ENCODE measurements at places on chromosomes 16 and 17. TPM values are rescaled to one million over a fixed set of nuclear protein-coding genes. Genes with fewer than 3 reads are reported as not detected.

Gene ZNF597
- 2.9 TPM for total RNA-seq

Gene SDR42E2
- 0.43 TPM for total RNA-seq

Gene CCDC200
- total RNA-seq: not detected

Gene FOXJ1
- under 0.01 TPM for total RNA-seq

Gene NXN
- 128 TPM for total RNA-seq

Gene PPL
- 3.2 TPM for total RNA-seq

Gene RASL10B
- 0.26 TPM for total RNA-seq

Gene CHST6
- total RNA-seq: 0.43 TPM

Gene CDRT15
- total RNA-seq: not detected

Gene APOH
- total RNA-seq: not detected

Gene PIK3R5
- not detected for total RNA-seq

Gene CACNG3
- total RNA-seq: not detected

Gene ITGB4
- 25.7 TPM for total RNA-seq

Gene FBXO39
- total RNA-seq: 24.9 TPM

Gene ASPHD1
- total RNA-seq: 0.17 TPM

Gene RAP1GAP2
- total RNA-seq: 0.60 TPM

Gene KLHL10
- total RNA-seq: under 0.01 TPM

Gene TMEM100
- total RNA-seq: 4.8 TPM

Gene TMEM235
- total RNA-seq: 2.2 TPM

Gene KIF2B
- total RNA-seq: not detected

Gene ADGRG3
- total RNA-seq: 8.8 TPM

Gene CTRL
- total RNA-seq: 0.33 TPM

Gene DBF4B
- 0.98 TPM for total RNA-seq

Gene TOP3A
- total RNA-seq: 12.4 TPM

Gene OR1D5
- not detected for total RNA-seq

Gene C16orf87
- total RNA-seq: 9.3 TPM

Gene KCNJ2
- total RNA-seq: 0.43 TPM

Gene KNOP1
- total RNA-seq: 8.9 TPM

Gene HLF
- total RNA-seq: not detected

Gene DBNDD1
- total RNA-seq: 5.6 TPM

Gene GCGR
- total RNA-seq: not detected

Gene CCDC78
- 0.34 TPM for total RNA-seq

Gene HBA1
- total RNA-seq: not detected

Gene MYH8
- total RNA-seq: not detected

Gene CCL2
- total RNA-seq: 53.9 TPM

Gene CLEC18C
- under 0.01 TPM for total RNA-seq

Gene ZPBP2
- total RNA-seq: not detected

Gene TP53TG3C
- total RNA-seq: not detected

Gene SPECC1
- 0.43 TPM for total RNA-seq

Gene SCIMP
- not detected for total RNA-seq

Gene MFAP4
- total RNA-seq: not detected

Gene MILR1
- 0.76 TPM for total RNA-seq

Gene RSKR
- total RNA-seq: 3.3 TPM

Gene CYBA
- total RNA-seq: 329 TPM

Gene SEPTIN1
- not detected for total RNA-seq

Gene VPS4A
- total RNA-seq: 26.4 TPM

Gene LRRC75A
- 0.77 TPM for total RNA-seq

Gene DRC3
- 2.3 TPM for total RNA-seq

Gene CD2BP2
- 33.8 TPM for total RNA-seq

Gene CDRT15L2
- not detected for total RNA-seq

Gene P2RX1
- not detected for total RNA-seq

Gene SYCE1L
- total RNA-seq: 2.8 TPM

Gene NPIPB5
- total RNA-seq: 66.0 TPM

Gene VWA3A
- not detected for total RNA-seq

Gene KCNJ16
- not detected for total RNA-seq

Gene DNAAF8
- 0.33 TPM for total RNA-seq

Gene KRT33A
- not detected for total RNA-seq

Gene HID1
- total RNA-seq: 45.6 TPM

Data from dermis lymphatic vessel endothelial cell (primary cell).